ENCODE measurements at places on chromosomes 5 and 9.

- no peak for DNase-seq
Measured at GRCh38 chr9:129185991-129186390, 7.9 kb upstream of the IER5L start.

GRCh38 chr5:14871214-14872069 is at the start of gene ANKH:
ANKH (minus strand) TSS chr5:14871778; CDS start chr5:14871447, 331 bp downstream.
- DNase-seq, result peak; percentile 73

DNA sequence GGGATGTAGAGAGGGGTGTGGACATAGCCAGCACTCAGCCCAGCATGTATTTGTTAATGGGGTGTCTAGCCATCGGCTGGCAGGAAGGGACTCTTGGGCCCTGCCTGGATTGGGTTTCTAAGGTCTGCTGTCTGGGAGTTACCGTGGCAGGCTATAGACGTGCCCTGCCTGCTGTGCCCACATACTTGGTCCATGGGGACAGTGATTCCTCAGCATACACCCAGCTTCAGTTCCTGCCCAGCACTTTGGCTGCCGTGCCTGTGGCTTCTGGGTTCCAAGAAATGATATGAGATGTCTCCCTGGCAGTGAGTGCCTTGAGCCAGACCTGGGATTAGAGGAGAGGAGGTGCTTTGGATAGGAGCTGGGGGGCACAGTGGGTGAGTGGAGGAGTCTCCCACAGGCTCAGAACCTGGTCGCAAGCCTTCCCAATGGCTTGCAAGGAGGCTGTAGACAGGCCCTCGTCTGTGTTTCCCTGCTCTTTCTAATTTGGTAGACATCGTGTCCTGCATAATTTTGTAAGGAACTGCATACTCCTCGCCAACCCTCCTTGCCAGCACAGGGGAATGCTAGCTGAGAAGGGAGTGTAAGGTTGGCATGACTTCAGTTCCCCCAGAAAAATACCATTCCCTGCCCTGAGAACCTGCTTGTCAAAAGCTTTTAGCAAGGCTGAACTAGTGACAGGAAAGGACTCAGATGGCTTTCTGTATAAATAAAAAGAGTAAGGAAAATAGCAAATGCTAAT is 287.9 kb downstream of the ZSWIM6 start:
- no peak for DNase-seq

DNA sequence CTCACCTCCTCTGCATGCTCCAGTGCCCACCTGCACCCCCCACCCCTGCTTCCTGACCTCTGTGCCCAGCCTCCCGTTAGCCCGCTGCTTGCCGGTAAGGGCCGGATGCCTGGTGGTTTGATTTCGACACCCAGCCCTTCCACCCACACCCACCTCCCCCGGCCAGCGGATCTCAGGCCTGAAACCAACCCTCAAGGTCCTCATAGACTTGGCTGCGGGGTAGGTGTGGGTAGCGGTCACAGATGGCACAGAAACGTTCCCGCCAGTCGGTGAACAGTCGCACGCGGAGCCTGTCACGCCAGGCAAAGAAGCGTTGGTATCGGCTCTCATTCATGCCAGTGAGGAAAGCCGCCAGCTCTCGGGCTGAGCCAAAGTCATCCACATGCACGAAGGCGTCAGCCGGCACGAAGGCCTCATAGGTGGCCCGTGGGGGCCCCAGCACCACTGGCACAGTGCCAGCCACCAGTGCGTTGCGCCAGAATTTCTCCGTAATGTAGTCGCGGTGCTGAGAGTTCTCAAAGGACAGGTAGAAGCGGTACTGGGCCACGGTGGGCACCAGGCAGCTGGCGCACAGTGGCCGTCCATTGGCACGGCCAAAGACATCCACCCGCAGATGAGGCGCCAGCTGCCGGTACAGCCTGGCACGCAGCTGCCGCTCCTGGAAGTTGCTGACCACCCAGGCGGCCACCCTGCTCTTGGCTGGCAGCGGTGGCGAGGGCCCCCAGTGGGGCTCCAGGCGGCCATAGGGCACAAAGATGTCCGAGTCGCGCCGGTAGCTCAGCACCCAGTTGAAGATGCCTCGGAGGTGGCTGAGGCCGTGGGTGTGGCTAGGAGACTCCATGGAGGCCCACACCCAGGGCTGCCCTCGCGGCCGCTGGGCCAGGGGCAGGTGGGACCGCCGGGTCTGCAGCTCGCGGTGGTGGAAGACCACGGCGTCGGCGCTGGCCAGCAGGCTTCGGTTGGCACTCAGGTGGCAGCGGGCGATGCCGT is 1.1 kb downstream of the FUT7 start:
- DNase-seq, result no peak

DNA sequence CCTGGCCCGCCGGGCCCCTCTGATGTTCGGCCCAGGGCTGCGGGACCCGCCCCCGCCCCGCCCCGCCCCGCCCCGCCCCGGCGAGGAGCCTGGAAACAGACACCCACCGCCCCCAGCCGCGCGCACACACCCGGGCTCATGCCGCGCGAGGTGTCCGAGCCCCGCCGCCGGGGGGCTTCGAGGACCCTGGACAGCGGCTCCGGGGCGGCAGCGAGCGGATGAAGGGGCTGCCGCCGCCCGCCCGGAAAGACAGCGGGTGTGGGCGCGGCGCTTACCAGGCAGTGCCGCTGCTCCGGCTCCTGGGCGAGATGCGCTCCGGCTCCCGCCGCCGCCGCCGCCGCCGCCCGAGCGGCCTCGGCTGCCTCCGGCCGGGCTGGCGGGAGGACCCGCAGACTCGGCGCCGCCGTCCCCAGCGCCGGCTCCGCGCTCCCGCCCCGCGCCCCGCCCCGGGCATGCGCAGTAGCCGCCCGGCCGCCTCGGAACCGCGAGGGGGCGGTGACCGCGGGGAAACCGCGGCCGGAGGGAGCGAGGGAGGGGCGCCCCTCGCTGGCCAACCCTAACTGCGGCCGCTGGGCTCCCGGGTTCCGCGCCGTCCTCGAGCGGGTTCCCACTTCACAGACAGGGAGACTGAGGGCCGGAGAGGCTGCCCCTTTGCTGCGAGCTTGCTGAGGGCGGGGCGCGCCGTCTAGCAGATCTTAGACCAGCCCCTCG is at the start of gene GPRIN1:
GPRIN1 (minus strand) TSS at position 433 of the 711 bp plus-strand sequence. CDS start 10,322 bp downstream, outside the sequence.
- peak; percentile 58 for DNase-seq

- no peak for DNase-seq
Measured at GRCh38 chr5:34580983-34581382, 75.1 kb upstream of the RAI14 start.

DNA sequence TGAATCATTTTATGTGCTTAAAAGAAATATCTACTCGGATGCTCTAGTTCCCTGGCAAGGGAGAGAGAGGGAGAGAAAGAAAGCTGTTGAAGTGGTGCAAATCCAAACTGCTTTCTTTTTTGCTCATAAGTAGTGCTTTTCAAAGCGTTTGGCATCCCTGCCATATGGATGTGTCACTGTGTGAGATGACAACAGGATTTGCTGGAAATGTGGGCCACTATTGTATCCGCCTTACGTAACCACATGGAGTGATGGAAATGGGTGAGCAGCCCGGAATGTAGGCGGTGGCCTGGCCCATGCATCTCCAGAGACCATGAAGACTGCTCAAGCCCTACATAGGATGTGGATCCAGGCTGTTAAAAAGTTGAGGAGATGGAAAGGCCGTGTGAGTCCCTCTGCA is 30.8 kb downstream of the TJP2 start:
- peak; percentile 67 for DNase-seq

- no peak for DNase-seq
Measured at GRCh38 chr5:25554077-25554476, 909.3 kb upstream of the CDH10 start.

DNA sequence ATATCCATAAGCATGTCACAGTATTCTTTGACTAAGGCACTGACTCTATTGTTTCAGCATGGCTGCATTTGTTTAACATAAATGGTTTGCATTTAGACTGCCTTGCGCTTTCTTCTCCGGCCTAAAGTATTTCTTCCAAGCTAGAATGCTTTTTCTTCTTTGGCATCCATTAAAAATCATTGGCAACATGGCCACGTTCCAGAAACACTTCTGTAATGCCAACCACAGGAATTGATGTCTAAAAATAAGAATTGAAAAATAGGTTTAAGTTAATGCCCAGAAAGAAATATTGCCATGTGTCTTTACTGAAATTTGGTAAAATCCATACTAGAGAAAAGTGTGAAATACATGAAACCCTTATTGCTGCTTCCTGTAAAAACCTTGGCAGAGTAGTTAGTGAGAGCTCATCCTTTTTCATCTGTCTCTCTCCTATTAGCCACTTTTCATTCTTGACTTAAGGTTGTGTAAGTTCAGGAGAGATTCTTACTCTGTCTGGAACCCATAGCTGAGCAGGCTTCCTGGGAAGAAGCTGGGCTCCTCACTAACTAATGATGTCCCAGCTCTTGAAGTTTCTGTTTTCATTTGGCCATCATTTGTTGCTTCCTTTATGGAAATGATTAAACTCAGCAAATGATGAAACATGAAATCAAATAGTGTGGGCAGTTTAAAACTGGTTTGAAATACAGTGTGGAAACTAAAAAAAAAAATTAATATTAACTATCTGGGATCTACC is 58.2 kb upstream of the RPS23 start:
- DNase-seq, result no peak

DNA sequence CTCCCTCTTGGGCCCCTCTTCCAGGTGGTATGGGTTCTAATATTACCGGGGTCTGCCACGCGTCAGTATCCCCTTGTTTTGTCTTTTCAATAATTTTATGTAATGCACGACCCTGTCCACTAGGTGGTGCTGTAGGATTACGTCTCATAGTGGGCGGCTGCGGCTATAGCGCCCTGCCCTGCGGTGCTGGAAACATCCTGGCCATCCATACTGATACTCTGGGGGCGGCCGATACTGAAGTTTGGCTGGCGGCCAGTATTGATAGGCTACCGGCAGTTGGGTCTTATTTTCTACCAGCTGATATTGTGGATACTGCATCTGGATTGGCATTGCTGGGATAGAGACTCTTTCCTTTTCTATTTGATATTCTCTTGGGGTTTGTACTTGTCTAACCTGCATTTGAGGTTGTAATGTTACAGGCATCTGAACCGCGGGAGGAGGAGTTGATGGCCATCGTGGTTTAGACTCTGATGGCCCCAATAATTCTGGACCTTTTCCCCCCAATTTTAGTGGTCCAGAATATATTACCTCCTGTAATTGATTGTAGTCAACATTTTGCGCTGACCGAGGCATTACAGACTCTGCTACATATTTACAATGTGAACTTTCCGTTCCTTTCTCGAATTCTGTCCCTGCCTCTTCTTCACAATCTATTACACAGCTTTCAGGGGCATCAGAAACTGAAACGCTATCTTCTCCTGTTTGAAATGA is 3.3 kb upstream of the TMEM141 start:
- DNase-seq, result peak; percentile 57

DNA sequence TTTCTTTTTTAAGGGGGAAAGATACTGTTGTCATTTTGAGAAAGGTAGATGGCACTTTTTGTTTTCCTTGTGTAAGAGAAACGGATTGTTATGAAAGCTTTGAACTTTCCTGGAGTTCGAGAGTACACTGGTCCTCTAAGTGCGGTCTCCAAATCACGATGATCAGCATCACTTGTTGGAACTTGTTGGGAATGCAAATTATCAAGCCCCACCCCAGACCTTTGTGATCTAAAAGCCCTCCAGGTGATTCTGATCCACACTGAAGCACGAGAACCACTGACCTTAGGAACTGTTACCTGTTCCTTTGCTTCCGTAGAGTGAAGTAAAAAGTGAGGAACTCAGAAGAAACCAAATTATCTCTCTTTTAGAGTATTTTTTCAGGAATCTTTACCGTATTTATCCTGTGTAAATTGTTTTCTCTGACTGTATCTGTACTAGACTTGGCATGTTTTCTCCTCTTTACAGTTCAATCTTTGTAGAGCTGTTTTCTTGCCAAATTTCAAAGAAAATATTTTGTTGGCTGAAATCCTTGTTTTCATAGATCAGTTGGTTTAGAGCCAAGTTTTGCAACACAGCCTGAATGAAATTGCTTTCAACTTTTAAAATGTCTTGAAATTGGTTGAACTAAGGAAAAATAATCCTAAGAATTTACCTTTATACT is 4.0 kb downstream of the MAT2B start:
- DNase-seq, result no peak

DNA sequence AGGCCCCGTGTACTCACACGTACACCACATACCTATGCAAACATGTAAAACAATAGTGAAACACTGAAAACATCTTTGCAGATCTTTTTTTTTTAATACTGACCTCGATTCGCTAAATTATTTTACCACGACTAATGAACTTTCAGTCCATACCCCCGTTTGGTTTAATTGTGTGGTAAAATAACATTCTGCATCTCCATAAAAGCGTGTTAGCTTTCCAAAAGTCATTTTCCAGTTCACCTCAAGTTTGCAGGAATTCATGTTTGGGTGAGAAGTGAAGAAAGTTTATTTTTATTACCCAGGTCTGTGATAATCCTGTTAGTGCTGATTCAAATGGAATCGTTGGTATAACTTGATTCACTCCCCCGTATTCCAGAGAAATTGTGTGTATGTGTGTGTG is 652 bp downstream of the ARSK start:
- DNase-seq, result no peak

DNA sequence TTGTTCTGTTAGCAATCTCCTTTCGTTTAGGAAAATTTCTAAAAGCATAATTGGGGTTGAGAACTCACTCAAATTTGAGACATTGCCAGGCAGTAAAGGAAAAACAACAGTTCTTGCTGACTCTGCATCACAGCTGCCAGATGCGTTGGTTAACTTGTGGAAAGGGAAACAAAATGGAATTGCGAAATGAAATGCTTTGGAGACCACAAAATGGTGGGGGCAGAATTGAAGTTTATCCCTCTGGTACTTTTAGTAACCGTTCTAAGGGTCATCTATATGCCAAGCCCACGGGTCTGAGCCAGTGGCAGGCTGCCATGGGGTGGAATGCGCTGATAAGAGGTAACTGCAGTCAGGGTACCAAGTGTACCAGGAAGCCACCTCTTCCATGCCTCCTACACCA is 28.6 kb upstream of the SELENOP start:
- DNase-seq, result peak; percentile 40

DNA sequence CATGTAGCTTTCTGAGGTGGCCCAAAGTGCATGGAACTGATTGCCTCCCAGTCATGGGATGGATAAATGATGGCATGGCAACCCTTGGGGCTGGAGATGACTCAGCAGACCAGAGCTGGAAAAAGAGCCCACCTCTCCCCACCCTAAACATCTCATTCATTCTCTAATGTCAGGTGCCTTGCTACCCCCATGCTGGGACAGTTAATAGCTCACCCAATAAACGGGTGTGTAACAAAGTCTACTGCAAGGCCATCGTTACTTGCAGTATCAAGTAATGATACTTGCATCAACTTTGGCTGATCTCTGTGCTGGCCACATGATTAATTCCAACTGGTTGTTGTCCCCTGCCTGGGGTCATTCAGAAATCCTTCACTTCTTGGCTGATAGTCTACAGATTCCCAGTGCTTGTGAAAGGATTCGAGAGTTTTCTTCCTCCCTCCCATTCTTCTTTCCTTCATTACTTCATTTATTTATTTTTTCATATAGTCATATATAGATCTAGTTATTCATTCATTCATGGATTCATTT is 122.8 kb upstream of the TRIM32 start:
- DNase-seq, result no peak

- DNase-seq, result no peak
Measured at GRCh38 chr9:137761032-137761431, 116.5 kb upstream of the CACNA1B start.

- DNase-seq, result no peak
Measured at GRCh38 chr9:93686127-93686879, 109.9 kb downstream of the PHF2 start.

- no peak for DNase-seq
Measured at GRCh38 chr5:88979726-88980125, 96.7 kb upstream of the MEF2C start.

GRCh38 chr5:50711280-50711679 is 44.8 kb downstream of the PARP8 start:
- DNase-seq, result peak; percentile 81

Data from adrenal gland (tissue), 19 donors.